ENCODE measurements at places on chromosomes 5 and 9.

GRCh38 chr9:136902259-136902821 lies 16.0 kb downstream of the TRAF2 start:
- no peak for DNase-seq

- DNase-seq = no peak
These were observed 104.0 kb downstream of the ERCC6L2 start for GRCh38 chr9:95979446-95979845.

GRCh38 chr9:126057121-126057825 lies 269.4 kb upstream of the MVB12B start:
- peak; percentile 80 for DNase-seq

- no peak for DNase-seq
These were observed 195.8 kb downstream of the CACNA1B start for GRCh38 chr9:138073408-138073807.

DNA sequence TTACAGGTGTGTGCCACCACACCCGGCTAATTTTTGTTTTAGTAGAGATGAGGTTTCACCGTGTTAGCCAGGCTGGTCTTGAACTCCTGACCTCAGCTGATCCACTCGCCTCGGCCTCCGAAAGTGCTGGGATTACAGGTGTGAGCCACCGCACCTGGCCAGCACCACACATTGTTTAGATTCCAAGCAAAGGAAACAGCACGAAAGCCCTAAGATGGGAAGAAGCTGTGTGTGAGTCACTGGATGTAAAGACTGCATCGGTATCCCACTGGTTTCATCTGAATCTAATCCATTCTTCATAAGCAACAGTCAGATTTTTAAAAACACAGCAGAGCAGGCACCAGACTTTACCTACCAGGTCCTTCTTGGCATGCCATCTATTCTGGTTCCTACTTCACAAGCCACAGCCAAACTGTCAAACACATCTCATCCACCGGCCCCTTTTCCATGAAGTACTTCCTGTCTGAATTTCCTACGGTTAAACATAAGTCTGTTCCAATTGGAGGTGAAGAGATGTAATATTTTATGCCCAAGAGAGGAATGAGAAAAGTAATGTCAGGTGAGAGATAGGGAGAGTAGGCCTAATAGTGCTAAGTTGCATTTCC lies 17.4 kb downstream of the UBTD2 start:
- DNase-seq = no peak

DNA sequence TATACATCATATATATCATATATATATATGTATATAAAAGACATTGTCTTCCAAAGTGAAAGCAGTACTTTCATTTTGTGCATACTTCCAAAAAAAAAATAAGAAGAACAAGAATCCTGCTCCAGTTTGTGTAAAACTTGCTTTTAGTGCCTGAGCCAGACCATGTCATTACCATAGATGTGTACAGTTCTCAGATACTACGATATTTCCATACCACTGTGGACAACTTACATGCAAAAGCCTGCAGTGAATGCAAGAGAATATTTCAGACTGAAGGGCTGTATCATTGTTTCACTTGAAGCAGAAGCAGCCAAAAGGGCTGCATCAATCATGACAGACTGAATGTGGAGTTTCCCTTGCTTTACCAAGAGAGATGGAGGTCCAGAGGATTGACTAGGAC lies 72.6 kb upstream of the CYLC2 start:
- DNase-seq = no peak

DNA sequence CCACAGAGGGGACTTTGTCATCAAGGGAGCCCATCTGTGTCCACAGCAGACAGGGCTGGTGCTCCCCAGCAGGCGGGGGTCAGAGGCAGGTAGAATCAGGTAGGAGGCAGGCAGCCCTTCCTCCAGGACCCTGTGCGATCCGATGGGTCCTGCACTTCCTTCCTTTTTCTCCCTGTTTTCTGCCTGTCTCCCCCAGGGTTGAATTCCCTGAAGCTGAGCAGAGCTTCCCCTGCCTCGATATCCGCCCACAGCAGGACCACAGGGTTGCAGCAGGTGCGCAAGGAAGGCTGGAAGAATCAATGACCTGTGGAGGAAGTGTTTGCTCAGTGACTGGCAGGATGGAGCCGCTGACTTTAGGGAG lies 69.2 kb downstream of the MRPL36 start:
- DNase-seq = no peak

- DNase-seq = no peak
These were observed 13.9 kb downstream of the NR2F1 start for GRCh38 chr5:93596676-93597490.

DNA sequence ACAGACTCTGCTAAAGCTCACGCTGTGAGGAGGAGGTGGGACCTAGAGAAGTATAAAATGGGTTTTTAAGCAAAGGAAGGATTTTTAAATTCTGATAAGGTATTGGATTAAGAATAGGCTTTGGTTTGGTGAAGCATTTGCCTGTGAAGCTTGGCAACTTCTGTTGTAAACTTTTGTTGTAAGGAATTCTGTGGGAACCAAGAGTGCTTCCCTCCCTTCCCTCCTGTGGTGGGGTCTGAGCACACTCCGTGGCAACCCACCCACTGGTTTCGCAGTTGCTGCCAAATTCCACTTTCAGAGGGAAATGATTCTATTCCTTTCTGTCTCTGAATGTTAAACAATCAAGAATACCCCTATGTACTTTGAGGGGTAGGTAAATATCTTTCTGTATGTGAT lies 28.6 kb upstream of the GTF2H2C start:
- DNase-seq = no peak

GRCh38 chr5:171524466-171524865 lies 105.0 kb downstream of the FGF18 start:
- no peak for DNase-seq

- DNase-seq = no peak
These were observed 1184.8 kb downstream of the DTWD2 start for GRCh38 chr5:117803533-117803932.

DNA sequence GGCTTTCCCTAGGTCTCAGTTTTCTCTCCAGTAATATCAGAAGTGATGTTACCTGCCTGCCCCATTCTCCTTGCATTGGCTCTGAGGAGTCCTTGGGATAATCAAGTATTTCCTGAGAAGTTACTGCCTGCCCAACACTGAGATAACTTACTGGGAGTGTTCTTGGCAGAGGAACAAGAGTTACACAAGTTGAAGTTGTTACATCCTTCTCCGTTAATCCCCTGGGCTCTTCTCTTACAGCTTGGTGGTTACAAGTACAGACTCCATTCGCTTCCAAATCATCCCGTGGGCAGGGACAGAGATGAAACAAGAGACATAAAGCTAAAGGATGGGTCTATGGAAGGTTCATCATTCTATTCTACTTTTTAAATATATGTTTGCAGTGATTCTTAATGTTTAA lies 74.1 kb upstream of the SAP30L start:
- no peak for DNase-seq

GRCh38 chr5:97762483-97762882 lies 579.4 kb upstream of the RIOK2 start:
- no peak for DNase-seq

- DNase-seq = no peak
These were observed 37.3 kb downstream of the YIPF5 start for GRCh38 chr5:144133050-144133633.

Measured in DMS 273 treated with DMSO at 0.1 percent for 48 hours (cell line).